ENCODE measurements at places on chromosomes 7 and 10.

GRCh38 chr7:150359622-150360362 is 8.8 kb upstream of the REPIN1 start:
- DNase-seq, result no peak

GRCh38 chr10:18683427-18683826 is 24.2 kb downstream of the ARL5B start:
- no peak for DNase-seq

DNA sequence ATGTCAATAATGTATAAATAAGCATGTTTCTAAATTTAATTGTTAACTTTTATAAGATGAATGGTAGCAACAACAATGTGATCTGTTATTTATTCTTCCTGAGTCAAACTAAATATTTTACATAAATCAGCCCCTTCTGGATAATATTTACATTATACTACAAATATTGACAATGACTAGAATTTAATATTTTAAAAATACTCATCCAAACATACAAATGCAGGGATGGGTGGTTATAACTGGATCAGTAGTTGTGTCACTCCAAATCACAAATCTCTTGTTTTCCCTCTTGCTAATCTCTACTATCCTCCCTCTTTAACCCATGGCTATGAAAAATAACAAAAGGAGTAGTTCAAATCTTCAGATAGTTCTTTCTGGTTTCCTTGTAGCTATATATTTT is 407.0 kb downstream of the HTR7 start:
- DNase-seq, result no peak

GRCh38 chr7:67448271-67448670 is 451.6 kb downstream of the TYW1 start:
- DNase-seq, result no peak

- no peak for DNase-seq
These were observed 34.5 kb downstream of the TSPAN14 start for GRCh38 chr10:80488539-80489066.

DNA sequence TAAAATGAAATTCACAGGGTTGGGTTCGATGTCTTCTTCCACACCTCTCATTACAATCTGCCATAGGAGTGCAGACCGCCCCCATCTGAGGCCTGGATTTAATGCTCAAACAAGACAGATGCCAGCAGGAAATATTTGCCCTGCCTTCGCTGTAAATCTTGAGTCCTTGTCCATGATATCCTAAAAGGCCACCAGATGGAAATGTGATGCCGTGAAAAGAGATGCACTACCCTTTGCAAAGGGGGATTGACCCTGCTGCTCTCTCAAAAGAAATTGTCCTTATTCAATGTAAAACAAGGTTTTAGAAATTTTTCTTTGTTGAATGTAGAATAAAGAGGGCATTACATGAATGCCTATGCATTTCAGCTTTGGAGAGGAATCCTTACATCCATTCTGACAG is 37.5 kb downstream of the AGAP4 start:
- DNase-seq, result no peak

DNA sequence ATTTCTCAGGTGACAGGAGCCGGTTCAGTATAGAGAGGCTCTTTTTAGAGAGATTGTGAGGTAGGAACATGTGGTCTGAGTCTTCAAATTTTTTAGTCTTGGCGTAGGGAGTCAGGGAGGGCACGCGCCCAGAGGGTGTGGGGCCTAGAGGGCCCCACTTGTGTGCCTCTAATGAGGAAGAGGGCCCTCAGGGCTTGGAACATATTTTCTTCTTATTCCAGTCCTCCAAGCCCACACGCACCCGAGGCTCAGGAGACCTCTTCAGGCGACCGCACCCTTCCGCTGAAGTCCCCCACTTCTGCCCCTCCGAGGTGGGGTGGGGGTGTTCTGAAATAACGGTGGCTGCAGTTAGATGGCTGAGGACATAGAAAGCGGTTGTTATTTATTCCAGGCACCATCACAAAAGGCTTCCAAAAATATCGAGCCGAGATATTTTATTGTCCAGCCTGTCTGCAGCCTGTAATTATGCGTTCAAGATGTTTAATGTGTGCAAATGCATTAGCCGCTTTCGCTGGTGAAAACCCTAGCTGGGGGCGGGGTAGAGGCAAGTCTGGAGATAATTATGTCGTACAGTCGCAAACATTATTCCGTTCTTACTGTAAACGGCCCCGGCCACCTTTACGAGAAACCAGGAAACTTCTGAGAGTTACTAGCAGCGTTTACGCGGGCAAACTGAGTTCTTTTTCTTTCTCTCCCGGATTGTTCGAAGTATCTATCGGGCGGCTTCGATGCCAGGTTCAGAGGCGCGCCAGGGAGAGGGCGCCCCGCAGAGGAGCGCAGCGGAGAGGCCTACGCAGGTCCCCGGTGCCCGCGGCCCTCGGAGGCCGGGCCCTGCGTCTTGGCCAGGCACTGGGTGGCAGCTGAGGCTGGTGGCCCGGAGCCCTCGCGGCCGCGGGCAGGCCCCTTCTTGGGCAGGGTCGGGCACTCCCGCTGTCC is 12.9 kb upstream of the HOXA13 start:
- DNase-seq, result no peak

- DNase-seq, result no peak
These were observed 177.8 kb downstream of the TCF7L2 start for GRCh38 chr10:113127901-113128283.

GRCh38 chr10:44397476-44398225 is 12.8 kb upstream of the CXCL12 start:
- no peak for DNase-seq

GRCh38 chr10:102644066-102644645 is at the start of gene TRIM8:
TSS of gene TRIM8 (plus strand) at chr10:102644479. CDS start at chr10:102644618, 139 bp downstream.
- DNase-seq, result no peak

DNA sequence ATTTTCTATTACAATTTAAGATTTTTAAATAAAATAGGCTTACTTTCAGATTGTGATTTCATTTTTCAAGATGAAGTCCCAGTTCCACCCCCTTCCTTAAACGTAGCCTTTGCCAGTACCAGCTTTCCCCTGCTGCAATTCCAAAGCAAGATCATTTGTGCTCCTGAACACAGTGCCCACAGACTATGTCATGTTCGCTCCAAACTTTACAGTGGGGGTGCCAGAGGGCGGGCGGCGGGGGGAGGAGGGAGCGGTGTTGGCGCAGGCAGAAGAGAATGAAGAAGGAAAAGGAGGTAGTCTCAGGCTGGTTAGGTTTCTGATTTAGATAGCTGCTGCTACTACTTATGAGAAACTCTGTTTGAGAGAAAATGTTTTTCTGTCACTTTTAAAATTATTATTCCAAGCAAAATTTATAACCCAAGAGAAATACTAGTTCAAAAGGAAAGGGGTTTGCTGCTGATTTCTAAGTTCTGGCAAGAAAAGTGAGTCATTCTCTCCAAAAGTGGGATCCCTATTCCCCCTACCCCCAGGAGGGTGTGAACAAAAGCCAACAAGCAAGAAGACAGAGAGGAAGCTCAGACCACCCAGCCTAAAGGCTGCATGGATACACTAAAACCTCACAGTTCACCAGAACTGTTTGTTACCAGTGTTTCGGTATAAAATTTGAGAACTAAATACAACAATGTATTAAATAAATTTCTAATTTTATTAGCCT is 109.6 kb downstream of the SRPK2 start:
- DNase-seq, result no peak

DNA sequence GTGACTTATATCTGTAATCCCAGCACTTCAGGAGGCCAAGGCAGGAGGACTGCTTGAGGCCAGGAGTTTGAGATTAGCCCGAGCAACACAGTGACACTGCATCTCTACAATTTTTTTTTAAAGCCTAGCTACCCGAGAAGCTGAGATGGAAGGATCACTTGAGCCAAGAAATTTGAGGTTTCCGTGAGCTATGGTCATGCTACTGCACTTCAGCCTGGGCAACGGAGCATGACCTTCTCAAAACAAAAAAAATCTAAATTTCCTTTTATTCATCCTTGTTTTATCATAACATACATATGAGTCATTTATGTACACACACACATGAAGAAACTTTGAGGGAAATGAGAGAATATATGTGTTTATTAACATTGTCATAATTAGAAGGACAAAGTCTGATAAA is 277.5 kb upstream of the MAGI2 start:
- DNase-seq, result no peak

DNA sequence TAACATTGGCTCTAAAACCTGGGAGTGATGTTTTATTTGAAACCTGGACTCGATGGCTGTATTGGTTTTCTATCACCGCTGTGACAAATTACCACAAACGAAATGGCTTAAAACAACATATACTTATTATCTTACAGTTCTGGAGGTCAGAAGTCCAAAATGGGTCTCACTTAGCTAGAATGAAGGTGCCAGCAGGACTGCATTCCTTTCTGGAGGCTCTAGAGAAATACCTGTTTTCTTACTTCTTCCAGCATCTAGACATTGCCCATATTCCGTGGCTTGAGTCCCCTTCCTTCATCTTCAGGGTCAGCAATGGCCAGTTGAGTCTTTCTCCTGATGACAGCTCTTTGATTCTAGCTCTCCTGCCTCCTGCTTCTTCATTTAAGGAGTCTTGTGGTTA is 44.3 kb upstream of the STEAP1B start:
- no peak for DNase-seq

GRCh38 chr10:124632064-124632531 is 112.1 kb downstream of the FAM53B start:
- no peak for DNase-seq

- no peak for DNase-seq
These were observed 44.9 kb downstream of the TLL2 start for GRCh38 chr10:96468845-96469244.

Data from renal cortex interstitium (tissue), 15 donors.